ENCODE measurements at places on chromosomes 13 and 19. TPM values are rescaled to one million over a fixed set of nuclear protein-coding genes. Genes with fewer than 3 reads are reported as not detected.

ZNF577 gene
- 48.6 TPM for polyA plus RNA-seq

GRIN2D gene
- 0.54 TPM for polyA plus RNA-seq

POU2F2 gene
- 1.2 TPM for polyA plus RNA-seq

SPACA6 gene
- 17.8 TPM for polyA plus RNA-seq

DOCK9 gene
- polyA plus RNA-seq: 64.9 TPM

APLP1 gene
- 48.5 TPM for polyA plus RNA-seq

LILRA6 gene
- 1.1 TPM for polyA plus RNA-seq

SOX1 gene
- not detected for polyA plus RNA-seq

KLK14 gene
- 0.16 TPM for polyA plus RNA-seq

GRCh38 chr19:3146677-3147100 lies 10.9 kb downstream of the GNA15 start:
- DNase-seq: no peak

DNA sequence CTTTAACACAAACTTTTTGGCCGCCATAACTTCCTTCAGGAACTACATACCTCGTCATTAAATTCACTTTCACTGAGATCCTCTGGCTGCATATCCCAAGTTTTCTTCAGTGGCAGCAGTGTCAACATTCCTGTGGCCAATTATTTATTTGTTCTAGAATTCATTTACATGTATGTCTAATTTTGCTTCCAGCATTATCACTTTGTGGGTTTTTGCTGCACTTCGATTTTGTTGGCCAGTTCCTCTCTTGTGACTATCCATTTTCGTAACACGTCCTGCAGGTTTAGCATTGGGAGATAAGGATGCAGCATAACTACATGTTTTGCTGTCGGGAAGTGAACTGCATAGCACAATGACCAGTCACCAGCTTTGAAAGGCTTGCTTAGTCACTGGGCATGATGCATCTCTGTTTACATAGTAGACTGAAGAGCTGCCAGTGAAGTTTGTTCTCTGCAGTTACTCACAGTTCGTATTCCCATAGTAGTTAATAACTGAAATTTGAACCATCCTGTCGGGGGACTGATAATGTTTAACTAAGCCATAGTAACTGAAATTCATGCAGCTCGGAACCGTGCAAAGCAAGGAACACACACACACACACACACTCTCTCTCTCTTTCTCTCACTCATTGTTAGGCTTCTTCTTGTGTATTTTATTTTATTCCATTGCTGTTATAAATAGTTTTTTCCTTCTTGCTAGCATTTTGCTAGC lies 28.3 kb downstream of the ZNF507 start:
- no peak for DNase-seq

GRCh38 chr19:2360833-2361232 lies 768 bp downstream of the TMPRSS9 start:
- no peak for DNase-seq

DNA sequence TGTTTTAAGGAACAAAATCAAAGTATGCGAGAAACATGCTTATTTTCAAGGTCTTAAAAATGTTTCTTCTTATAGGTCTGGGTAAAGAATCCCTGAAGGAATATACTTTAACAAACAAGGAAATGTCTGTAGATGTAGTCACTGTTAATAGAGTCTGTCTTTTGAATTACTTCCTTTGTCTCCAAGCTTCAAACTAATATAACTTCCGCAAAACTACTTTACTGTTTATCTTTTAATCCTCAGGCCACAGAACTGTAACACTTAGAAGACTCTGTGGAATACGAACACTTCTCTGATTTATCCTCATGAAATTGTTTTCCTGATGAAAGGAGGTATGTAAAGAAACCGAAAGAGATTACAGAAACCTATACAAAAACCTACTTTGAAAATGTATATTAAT lies 316.0 kb downstream of the PCDH9 start:
- no peak for DNase-seq

DNA sequence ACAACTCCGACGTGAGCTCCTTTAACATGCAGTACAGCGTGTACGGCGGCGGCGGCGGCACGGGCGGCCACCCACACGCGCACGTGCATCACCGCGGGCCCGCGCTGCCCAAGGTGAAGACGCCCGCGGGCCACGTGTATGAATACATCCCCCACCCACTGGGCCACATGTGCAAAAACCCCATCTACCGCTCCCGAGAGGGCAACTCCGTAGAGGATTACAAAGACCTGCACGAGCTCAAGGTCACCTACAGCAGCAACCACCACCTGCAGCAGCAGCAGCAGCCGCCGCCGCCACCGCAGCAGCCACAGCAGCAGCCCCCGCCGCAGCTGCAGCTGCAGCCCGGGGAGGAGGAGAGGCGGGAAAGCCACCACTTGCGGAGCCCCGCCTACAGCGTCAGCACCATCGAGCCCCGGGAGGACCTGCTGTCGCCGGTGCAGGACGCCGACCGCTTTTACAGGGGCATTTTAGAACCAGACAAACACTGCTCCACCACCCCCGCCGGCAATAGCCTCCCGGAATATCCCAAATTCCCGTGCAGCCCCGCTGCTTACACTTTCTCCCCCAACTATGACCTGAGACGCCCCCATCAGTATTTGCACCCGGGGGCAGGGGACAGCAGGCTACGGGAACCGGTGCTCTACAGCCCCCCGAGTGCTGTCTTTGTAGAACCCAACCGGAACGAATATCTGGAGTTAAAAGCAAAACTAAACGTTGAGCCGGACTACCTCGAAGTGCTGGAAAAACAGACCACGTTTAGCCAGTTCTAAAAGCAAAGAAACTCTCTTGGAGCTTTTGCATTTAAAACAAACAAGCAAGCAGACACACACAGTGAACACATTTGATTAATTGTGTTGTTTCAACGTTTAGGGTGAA lies 6.6 kb downstream of the SLITRK5 start:
- no peak for DNase-seq

DNA sequence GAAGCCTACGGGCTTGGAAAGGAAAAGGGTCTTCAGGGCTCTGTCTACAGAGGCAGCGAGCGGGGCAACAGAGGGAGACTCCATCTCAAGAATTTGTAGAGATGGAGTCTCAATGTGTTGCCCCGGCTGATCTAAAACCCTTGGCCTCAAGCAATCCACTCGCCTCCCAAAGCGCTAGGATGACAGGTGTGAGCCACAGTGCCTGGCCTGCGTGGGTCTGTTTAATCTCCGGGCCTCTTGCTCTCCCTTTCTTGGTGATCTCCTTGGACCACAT lies 8.1 kb downstream of the RPS9 start:
- DNase-seq: no peak

GRCh38 chr13:71368336-71368735 lies 498.7 kb downstream of the DACH1 start:
- no peak for DNase-seq

- no peak for DNase-seq
These were observed 30.6 kb upstream of the IGSF23 start for GRCh38 chr19:44582581-44583265.

DNA sequence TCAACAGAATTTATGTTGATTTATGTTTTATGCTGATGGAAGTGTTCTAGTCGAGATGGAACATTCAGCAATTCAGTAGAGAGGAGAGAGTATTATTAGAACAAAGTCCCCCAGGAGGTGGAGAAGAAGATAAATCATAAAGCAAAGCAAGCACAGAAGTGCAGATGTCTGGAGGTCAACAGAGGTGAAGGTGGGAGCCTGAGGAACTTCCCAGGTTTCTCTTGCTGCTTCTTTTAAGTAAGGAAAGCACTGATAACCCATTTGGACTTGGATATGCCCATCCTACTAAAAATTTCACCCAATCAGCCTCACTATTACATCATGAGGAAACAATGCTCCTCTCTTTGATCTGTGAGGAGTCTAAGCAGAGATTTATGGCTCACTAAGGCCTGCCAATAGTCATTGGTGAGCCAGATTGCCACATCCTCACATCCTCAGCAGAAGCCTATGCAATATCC lies 98.8 kb downstream of the EPSTI1 start:
- no peak for DNase-seq

GRCh38 chr19:7911508-7912143 lies 3.0 kb upstream of the TGFBR3L start:
- no peak for DNase-seq

- no peak for DNase-seq
These were observed 39.9 kb downstream of the MTMR6 start for GRCh38 chr13:25247360-25247759.
